ENCODE measurements at places on chromosomes 6 and 20.

GRCh38 chr20:5652626-5653553, 97.3 kb upstream of the SHLD1 start:
- no peak for DNase-seq

- DNase-seq, result no peak
These were observed 18.5 kb upstream of the DCBLD1 start for GRCh38 chr6:117463762-117464665.

DNA sequence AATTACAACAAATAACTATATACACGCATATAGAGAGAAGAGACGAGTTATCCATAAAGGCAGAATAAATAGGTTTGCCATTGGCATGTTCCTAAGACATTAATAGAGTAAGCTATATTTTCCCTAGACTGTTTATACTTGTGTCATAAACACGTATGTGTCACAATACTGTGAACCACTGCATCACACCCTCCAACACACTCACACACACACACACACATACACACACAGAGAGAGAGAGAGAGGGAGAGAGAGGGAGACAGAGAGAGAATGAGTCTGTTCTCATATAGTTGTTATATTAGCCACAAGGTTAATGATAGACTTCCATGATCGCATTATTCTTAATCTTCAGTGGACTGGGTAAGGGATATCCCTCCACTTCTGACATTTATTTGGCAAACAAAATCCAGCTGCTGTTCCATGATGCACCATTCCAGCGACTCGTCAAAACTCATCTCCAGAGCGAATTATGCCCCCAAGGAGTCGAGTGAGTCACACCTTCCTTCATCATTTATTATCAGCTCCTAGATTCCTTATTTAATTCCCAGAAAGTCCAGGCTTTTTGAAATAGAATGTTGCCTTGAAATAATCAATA, 82.8 kb upstream of the HIVEP1 start:
- no peak for DNase-seq

GRCh38 chr6:108915258-108915657, 67.0 kb downstream of the ARMC2 start:
- no peak for DNase-seq

- DNase-seq, result no peak
These were observed 650 bp downstream of the DCBLD1 start for GRCh38 chr6:117483004-117483644.

GRCh38 chr20:49405062-49405683, 77.3 kb downstream of the KCNB1 start:
- DNase-seq, result no peak

DNA sequence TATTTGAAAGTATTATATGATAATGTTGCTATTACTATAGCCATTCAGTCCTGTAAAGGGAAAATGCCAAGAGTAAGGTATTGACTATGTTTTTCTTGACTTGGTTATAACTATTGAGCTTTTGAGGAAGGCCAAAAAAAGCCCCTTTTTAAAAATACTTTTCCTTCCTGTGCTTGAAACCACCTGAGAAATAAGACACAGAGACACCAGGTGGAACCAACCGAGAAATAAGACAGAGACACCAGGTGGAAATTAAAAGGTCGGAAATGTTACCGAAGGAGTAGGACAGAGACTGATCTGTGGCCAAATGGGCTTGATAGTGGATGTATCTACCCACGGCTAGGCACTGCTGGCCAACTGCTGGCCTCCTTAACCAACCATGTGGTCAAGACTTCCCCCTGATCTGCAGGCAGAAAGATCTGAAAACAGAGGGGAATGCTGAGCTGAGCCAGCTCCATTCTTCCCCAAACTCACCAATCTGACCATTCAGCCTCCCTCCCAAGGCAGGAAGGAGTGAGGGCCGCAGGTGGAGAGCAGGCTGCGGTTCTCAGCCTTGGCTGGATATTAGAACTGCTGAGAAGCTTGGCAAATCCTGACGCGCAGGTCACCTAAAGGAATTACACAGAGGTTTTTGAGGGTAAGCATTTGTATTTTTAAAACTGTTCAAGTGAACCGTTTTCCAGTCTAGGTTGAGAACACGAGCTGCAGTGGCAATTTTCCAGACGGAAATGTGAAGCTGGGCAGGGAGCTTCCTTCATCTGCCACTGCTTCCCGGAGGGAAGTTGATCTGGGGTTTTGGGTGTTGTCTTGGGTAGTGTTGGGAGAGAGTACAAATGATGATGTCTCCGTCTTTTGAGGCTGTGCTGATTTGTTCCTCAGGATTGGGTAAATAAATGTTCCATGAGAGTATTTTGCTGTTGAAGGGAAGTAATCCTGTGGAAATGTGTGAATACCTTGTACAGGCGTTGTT, 121.7 kb upstream of the EXOC2 start:
- DNase-seq, result no peak

DNA sequence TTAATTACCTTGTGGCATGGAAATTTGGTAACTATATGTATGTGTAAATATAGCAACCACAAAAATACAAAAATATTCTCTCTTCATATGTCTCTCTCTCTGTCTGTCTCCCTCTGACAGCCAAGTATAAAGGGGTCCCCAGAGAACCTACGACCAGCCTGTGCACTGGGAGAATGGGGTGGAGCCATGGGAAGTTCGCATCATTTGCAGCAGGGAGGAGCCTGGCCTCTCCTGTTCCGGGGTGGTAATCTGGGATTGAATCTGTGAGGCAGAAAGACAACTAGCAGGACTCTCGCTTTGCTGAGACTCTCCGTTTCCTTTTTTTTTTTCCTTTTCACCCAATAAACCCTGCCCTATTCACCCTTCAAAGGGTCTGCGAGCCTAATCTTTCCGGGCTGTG, 1109.1 kb downstream of the HACE1 start:
- no peak for DNase-seq

GRCh38 chr6:3575701-3576100, 118.9 kb upstream of the SLC22A23 start:
- no peak for DNase-seq

DNA sequence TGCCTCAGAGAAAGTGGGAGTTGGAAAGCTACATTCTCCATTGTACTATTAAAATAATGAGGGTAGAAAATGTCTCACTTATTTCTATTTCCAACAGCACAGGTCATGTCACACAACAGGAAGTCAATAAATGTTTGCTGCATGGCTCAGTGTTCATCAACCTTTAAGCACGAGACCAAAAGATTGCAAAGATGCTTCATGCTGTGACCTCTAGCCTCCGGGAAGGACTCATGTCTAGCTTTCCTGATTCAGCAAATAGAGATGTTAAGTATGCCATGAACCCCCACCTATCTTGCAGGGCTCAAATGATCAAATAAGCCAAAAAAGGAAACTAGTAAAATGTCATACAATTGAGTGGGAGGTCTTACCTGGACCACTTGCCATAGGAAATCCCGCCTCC, 57.4 kb downstream of the NCOA6 start:
- no peak for DNase-seq

Measured in stimulated activated CD8-positive, alpha-beta memory T cell treated with anti-CD3 and anti-CD28 coated beads, Interleukin-4, amount 100 ng/mL, for 4 hours (primary cell).